ENCODE measurements at places on chromosomes 12 and 14.

GRCh38 chr12:98274430-98275130, 240.8 kb upstream of the TMPO start:
- no peak for DNase-seq

- no peak for DNase-seq
Measured at GRCh38 chr12:9799961-9800360, 27.3 kb upstream of the KLRF1 start.

GRCh38 chr12:18953505-18953904, 176.0 kb upstream of the PLEKHA5 start:
- DNase-seq = no peak

GRCh38 chr12:124411953-124412645, 117.2 kb downstream of the RFLNA start:
- no peak for DNase-seq

DNA sequence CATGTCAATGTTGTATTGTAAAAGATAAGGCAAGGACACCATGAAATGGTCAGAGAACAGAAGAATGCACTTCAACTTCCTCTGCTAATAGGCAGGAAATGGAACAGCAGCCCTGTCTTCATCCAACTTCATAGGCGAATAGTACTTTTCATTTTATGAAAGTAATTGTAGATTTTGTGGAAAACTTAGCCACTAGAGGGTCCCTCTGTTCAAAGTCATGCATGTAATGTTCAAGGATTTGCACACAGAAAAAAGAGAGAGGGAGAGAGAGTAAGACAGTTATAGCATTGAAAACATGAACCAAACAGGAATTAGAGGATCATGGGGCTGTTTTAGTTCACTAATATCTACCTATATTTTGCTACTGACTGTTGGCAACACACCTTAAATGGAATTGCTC, 172.2 kb downstream of the FLRT2 start:
- DNase-seq = no peak

Data from skeletal muscle cell (primary cell).